Activated CD4-positive, alpha-beta memory T cell treated with anti-CD3 and anti-CD28 coated beads, Interleukin-2, amount 10 ng/mL, durations not matched to agents 7 days and 5 days (primary cell): ENCODE measurements at places on chromosomes 1 and 21.

GRCh38 chr1:12296623-12297022 lies 66.8 kb downstream of the VPS13D start:
- H3K27me3 ChIP-seq: no peaks in the 10 kb centered on the region
- H3K4me3 ChIP-seq: no peak overlapping the region
- peak overlapping the region; percentile 36 for H3K27ac ChIP-seq
- no peak for DNase-seq
- peaks cover 33% of the 10 kb centered on the region for H3K4me1 ChIP-seq

- H3K27me3 ChIP-seq: no peaks in the 10 kb centered on the region
- no peak overlapping the region for H3K27ac ChIP-seq
- peaks cover 43% of the 10 kb centered on the region for H3K36me3 ChIP-seq
- no peak overlapping the region for H3K4me3 ChIP-seq
- no peak for DNase-seq
Observed at GRCh38 chr1:35851132-35851869, 31.7 kb upstream of the AGO1 start.

GRCh38 chr1:226990133-226990716 lies 50.1 kb downstream of the COQ8A start:
- H3K27ac ChIP-seq: peak overlapping the region; percentile 50
- peaks cover 25% of the 10 kb centered on the region for H3K4me1 ChIP-seq
- peak; percentile 80 for DNase-seq
- peaks cover 3% of the 10 kb centered on the region for H3K36me3 ChIP-seq

- H3K36me3 ChIP-seq: peaks cover 18% of the 10 kb centered on the region
- H3K4me3 ChIP-seq: no peak overlapping the region
Observed at GRCh38 chr1:212139526-212140135, 104.1 kb downstream of the DTL start.

DNA sequence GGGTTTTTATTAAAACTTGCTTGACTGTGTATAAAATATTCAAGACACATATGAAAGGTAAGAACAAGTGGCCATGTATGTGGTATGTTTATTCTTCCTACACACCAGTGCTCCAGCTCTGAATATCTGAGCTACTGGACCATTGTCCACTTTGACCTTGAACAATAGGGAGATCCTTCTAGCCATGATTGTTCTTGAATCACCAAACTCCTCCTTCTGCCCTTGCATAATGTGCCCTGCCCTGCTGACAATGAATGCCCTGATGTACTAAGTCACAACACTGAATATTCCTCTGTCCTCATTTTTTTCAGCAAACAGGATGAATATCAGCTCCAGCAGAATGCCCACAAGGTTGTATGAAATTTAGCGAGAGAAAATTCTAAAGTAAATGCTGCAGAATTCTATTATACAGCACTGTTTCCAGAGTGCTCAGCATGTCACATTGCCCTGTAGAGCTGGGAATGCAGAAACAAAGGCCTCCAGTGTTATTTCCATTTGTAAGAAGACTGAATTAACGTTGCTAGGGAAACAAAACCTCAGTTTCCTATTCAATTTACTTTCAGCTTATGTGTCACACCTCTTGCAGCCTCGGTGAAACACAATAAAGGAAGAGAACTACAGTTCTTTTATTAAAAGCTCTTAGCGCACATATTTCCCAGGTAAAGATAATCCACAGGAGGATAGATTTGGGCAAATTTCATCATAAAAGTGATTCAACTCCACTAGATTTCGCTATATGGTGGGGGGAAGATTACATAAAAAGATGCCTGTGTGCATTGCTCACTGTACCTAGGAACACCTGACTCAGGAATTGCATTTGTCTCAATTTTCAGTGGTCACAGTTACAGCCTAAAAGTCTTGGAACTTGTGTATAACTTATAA lies 187.4 kb upstream of the ATP1B1 start:
- H3K36me3 ChIP-seq: no peaks in the 10 kb centered on the region
- no peak for DNase-seq
- no peak overlapping the region for H3K4me3 ChIP-seq
- H3K27ac ChIP-seq: no peak overlapping the region
